ENCODE measurements at places on chromosomes 2 and 18.

DNA sequence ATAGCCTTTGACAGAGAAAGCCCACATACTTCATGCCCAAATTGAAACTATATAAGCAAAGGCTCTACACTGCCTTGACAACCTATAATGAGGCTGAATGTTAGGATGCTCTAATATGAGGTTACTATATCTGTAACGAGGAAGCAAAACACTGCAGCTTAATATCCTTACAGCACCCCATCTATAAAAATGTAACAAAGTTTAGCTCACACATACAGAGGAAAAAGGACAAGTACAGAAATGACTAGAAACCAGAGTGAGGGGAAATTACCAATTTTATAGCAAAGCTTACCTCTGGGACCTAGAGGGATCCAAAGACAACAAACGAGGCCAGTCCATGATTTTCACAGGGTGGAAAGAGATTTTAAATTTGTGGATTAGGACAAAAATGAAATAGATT lies 138.5 kb downstream of the COL4A4 start:
- DNase-seq = no peak

GRCh38 chr18:47108373-47108772 lies 41.9 kb downstream of the HDHD2 start:
- DNase-seq = no peak

DNA sequence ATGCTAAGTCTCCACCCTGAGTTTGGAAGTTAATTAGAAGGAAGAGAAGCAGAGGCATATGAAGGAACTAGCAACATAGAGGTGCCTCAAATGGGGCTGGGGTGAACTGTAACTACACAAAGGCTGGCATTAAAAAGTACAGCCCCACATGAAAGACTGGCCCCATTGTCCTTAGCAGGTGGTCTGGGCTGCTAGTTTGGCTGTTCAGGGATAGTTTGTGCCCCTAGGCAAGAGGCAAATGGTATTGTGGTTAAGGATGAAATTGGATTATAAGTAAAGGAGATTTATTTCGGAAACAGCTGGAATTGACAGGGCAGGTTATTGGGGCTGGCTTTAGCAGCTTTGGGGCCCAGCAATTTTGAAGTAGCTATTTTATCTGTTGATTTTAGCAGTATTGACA lies 365.7 kb upstream of the TNP1 start:
- DNase-seq = no peak

DNA sequence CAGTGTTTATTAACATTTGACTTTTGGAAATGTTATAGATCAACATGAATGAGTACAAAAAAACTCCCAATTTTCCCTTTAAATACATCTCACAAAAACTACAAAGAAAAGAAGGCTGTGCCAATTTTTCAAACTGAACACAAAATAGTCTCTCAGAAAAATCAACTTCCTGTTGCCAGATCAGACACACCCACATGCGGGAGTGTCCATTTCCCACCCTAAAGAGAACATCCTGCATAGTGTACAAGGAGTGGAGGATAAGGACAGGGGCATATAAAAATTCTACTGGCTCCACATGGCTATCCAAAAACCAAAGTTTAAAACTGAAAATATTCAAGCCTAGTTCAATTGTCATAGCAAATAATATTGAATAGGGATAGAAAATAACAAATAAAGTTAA lies 165.3 kb downstream of the ATAD2B start:
- no peak for DNase-seq

GRCh38 chr2:29192526-29192925 lies 77.3 kb downstream of the CLIP4 start:
- no peak for DNase-seq

DNA sequence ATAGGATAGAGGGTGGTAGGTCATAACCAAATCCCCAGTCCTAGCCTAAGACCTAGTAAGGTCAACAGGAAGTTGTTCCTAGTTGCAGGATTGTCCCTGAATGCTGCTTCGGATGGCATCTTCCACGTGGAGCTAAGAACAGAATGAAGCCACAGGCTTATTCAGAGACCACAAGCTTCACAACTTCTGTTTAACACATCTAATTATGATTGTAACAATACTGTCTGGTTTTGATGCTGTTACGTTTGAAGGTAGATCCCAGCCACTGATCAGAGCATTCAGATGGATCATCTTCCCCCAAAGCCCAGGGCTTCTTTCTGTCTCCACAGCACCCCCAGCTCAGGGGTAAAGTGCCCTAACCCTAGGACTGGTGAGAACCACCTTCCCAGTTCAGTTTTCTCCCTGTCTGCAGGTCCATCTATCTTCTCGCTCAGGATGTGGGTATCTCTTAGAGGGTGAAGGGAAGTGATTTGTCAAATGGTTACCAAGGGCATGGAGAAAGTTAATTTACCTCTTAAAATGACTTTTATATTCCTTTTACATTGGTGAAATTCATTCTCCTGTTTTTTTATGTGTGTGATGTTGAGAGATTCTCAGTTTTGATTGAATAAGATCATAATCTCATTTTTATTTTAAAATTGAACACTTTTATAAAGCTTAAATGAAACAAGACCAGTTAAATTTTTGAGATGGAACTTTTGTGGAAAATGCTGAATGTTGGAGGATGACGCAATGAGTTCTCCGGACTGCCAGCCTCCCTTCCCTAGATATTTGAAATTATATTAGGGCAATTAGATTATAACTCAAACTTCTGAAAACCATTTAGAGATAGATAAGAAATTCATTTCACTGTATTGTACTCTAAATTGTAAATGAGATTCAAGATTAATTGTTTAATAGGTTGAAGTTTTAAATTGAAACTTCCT lies 66.5 kb downstream of the RHBDD1 start:
- DNase-seq = no peak

- DNase-seq = no peak
These were observed 191.0 kb upstream of the TCF4 start for GRCh38 chr18:55778788-55779690.

- no peak for DNase-seq
These were observed 223.2 kb upstream of the APCDD1 start for GRCh38 chr18:10231220-10231619.

DNA sequence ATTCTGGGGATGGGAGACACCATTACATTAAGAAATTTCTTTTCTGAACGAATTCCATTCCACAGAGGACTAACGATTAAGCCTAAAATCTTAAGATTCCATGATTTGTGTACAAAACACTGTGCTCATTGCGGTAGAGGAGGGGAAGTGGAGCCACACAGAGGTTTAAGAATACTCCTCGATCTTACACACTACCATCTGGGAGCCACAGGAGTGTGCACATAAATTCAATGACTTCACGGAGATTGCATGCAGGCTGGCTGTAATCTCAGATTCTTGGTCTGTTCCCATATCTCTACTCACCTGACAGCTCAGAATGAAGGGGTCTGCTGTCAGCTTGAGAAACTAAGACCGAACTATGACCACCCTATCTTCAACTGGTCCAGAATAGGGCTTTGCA lies 762 bp downstream of the VPS4B start:
- no peak for DNase-seq

DNA sequence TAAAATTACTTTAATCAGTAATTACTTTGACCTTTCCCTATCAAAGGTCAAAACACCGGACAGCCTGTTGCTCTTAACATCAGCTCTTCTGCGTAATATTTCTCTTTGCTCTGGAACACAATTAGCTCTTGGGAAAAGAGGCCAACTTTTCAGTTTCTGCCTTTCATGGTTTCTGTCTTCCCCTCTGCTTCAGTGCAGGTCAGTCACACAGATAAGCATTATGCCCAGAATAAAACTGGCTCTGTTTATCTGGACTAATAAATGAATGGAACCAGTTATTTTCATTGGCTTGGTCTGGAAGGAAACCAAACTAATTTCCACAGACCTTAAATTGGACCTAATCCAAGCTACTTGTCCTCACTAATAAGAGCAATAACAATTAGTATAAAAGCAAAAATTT lies 26.2 kb upstream of the GALNT3 start:
- no peak for DNase-seq

DNA sequence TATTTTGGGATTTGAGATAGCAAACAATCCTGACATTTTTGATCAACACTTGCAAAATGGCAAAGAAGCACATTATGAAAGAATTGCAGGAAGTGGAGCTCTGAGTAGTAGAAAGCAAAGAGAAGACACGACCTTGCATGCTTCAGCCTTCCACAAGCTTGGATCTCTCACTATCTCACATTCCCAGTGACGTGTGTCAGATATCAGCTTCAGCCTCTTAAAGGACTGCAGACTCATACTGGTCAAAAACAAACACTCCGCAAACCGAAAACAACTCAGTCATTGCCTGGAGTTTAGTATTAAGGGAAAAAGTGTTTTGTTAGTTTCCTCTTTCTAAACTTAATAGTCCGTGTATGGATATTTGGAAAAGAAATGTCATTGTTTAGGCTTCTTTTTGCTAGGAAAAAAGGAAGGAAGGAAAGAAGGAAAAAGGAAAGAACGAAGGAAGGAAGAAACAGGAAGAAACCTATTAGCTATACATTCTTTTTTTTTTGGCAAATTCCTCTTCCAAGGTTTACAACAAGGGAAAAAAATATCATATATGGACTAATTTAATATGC lies 32.6 kb upstream of the SLC40A1 start:
- no peak for DNase-seq

DNA sequence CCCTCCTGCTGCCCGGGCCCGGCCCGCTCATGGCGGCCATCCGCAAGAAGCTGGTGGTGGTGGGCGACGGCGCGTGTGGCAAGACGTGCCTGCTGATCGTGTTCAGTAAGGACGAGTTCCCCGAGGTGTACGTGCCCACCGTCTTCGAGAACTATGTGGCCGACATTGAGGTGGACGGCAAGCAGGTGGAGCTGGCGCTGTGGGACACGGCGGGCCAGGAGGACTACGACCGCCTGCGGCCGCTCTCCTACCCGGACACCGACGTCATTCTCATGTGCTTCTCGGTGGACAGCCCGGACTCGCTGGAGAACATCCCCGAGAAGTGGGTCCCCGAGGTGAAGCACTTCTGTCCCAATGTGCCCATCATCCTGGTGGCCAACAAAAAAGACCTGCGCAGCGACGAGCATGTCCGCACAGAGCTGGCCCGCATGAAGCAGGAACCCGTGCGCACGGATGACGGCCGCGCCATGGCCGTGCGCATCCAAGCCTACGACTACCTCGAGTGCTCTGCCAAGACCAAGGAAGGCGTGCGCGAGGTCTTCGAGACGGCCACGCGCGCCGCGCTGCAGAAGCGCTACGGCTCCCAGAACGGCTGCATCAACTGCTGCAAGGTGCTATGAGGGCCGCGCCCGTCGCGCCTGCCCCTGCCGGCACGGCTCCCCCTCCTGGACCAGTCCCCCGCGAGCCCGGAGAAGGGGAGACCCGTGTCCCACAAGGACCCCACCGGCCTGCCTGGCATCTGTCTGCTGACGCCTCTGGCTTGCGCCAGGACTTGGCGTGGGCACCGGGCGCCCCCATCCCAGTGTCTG lies 767 bp downstream of the RHOB start:
- DNase-seq = no peak

DNA sequence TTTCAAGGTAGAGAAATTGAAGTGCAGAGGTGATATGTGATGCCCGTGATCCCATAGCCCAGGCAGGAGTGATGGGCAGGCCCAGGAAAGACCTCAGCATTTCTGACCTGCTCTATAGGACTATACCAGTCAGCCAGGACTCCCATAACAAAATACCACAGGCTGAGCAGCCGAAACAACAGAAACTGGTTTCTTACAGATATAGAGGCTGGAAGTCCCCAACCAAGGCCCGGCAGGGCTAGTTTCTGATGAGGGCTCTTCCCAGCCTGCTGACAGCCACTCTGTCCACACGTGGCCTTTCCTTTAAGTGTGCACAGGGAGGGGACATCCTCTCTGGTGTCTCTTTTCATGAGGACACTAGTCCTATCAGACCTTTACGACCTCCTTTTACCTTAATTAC lies 104.2 kb upstream of the AGAP1 start:
- no peak for DNase-seq

DNA sequence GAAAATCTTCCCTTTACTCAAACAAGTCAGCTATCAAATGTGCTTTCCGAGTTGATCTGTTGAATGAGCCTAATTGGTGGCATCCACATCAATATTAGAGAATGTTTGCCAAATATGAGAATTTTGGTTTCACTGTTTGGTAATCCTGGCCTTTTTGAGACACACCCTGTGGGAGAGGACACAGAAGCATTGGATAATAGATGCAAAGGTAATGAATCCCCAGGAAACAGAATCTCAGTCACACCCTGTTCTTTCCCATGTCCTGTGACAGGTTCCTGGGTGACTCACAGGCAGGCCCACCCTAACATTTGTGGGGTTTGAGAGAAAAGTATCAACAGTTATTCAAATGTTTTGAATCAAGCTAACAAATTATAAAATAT lies 99.8 kb upstream of the PELI1 start:
- DNase-seq = no peak

DNA sequence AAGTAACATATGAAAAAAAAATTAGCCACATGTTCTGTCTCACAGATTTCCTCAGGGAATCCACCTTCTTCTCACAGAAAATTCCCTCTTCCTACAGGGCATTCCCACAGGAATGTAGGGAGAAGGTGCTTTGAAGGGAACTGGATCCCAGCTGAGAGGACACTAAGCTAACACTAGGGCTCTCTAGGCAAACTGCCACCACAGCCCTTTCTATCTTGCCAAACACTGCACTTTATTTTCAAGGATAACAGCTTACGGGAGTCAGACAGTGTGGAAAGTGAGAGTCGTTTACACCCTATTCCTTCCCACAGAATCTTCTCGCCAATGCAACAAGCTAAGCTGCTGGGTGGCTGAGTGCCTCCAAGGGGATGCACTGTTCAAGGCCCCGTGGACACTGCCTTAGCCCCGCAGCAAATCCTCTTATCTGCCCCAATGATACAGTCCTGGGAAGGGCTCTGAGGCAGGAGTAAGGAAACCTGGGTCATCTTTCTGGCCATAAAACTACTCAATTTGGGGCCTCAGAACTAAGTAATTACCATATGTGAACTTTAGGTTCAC lies 76.9 kb downstream of the CCDC93 start:
- DNase-seq = no peak

- no peak for DNase-seq
These were observed 165.3 kb upstream of the TWIST2 start for GRCh38 chr2:238682536-238682935.

- DNase-seq = no peak
These were observed 7.8 kb downstream of the SULT6B1 start for GRCh38 chr2:37180640-37181039.

- no peak for DNase-seq
These were observed 202.5 kb downstream of the GLI2 start for GRCh38 chr2:120938045-120938771.

GRCh38 chr2:69945441-69945840 lies 16.0 kb downstream of the ASPRV1 start:
- no peak for DNase-seq

DNA sequence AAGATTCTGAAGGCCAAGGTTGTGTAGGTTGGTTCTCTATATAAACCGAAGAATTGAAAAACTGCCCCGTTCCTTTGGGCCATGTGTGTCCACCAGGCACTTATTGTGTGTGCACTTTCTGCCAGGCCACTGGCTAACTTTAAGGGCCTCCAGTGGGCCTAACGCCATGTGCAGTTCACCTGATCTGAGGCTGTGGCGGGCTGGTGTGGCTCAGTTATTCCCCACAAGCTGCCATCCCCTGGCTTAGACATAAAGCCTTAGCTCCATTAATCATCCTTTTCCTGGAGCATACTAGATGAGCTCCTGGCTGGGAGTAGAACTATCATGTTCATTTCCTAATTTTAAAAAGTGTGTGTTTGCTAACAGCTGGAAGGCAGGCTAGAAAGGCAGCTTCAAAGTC lies 304.1 kb upstream of the TNP1 start:
- DNase-seq = no peak

Data from GM18507 (cell line).